ENCODE measurements at places on chromosomes 2 and 18. TPM values are rescaled to one million over a fixed set of nuclear protein-coding genes. Genes with fewer than 3 reads are reported as not detected.

GRCh38 chr2:34997779-34998178, 1357.8 kb upstream of the CRIM1 start:
- no peaks in the 10 kb centered on the region for H3K36me3 ChIP-seq
- no peaks in the 10 kb centered on the region for H3K27me3 ChIP-seq
- H3K4me3 ChIP-seq: no peak overlapping the region
- H3K4me1 ChIP-seq: no peaks in the 10 kb centered on the region

The MZT2B gene
- 233 TPM for polyA plus RNA-seq

- H3K4me3 ChIP-seq: no peak overlapping the region
- no peak overlapping the region for H3K27ac ChIP-seq
- no peaks in the 10 kb centered on the region for H3K27me3 ChIP-seq
Measured at GRCh38 chr2:134253117-134253704, 661 bp upstream of the MGAT5 start.

GRCh38 chr18:63155169-63155852, 164.3 kb downstream of the BCL2 start:
- no peaks in the 10 kb centered on the region for H3K27me3 ChIP-seq
- no peaks in the 10 kb centered on the region for H3K36me3 ChIP-seq

The APCDD1 gene
- polyA plus RNA-seq: not detected

The DUSP2 gene
- polyA plus RNA-seq: 21.0 TPM

GRCh38 chr2:64929333-64929732, 59.9 kb upstream of the SLC1A4 start:
- DNase-seq: no peak
- H3K27me3 ChIP-seq: no peaks in the 10 kb centered on the region
- no peaks in the 10 kb centered on the region for H3K4me1 ChIP-seq
- H3K36me3 ChIP-seq: no peaks in the 10 kb centered on the region
- no peak overlapping the region for H3K4me3 ChIP-seq

- H3K4me1 ChIP-seq: no peaks in the 10 kb centered on the region
- no peak for DNase-seq
- no peaks in the 10 kb centered on the region for H3K36me3 ChIP-seq
- peaks cover 3% of the 10 kb centered on the region for H3K27me3 ChIP-seq
- no peak overlapping the region for H3K27ac ChIP-seq
- no peak overlapping the region for H3K4me3 ChIP-seq
Measured at GRCh38 chr2:131425231-131425941, 50.5 kb upstream of the TUBA3D start.

- H3K36me3 ChIP-seq: no peaks in the 10 kb centered on the region
- H3K4me3 ChIP-seq: no peak overlapping the region
- no peak for DNase-seq
- H3K27ac ChIP-seq: no peak overlapping the region
- no peaks in the 10 kb centered on the region for H3K27me3 ChIP-seq
Measured at GRCh38 chr2:121664086-121664485, 14.8 kb upstream of the CLASP1 start.

GRCh38 chr18:28514699-28515098, 337.8 kb upstream of the CDH2 start:
- no peaks in the 10 kb centered on the region for H3K36me3 ChIP-seq
- no peak for DNase-seq
- no peaks in the 10 kb centered on the region for H3K27me3 ChIP-seq

GRCh38 chr18:24176727-24177416, 38.0 kb downstream of the CABYR start:
- no peaks in the 10 kb centered on the region for H3K27me3 ChIP-seq
- H3K4me3 ChIP-seq: no peak overlapping the region
- peak; percentile 37 for DNase-seq
- H3K27ac ChIP-seq: no peak overlapping the region
- H3K4me1 ChIP-seq: no peaks in the 10 kb centered on the region

The ESCO1 gene
- 10.6 TPM for polyA plus RNA-seq

The STPG4 gene
- polyA plus RNA-seq: not detected

The RIT2 gene
- polyA plus RNA-seq: not detected

DNA sequence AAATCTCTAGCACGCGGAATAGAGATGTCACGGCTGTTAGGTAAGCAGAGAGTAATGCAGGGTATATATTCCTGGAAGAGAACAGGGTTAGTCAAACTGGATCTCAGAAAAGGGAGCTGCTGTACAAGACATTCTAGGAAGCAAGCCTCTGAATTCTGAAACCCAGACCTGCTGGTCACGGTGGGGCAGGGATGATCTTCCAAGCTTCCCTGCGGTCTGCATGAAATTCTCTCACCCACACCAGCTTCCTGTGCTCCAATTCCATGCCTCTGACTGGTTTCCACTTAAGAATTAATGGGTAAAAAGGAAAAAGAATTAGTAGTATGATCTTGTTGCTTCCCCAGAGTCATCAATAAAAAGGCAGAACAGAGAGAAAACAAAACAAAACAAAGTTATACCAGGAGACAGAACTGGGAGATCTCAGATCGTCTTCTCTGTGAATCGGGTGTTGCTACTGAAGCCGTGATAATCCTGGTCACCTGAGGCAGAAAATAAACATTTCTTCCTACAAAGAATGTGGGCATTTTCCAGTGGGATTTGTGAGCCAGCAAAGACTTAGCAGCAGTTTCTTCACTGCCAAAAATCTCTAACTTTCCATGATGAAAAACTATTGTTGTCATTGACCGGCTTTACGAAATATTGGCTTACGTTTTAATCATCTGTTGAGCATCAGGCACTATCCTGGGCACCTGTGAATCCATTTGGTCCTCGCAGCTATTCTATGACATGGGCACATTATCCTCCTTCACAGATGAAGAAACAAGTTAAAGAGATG, 5.3 kb upstream of the CYP27C1 start:
- H3K36me3 ChIP-seq: no peaks in the 10 kb centered on the region
- H3K27ac ChIP-seq: no peak overlapping the region
- no peaks in the 10 kb centered on the region for H3K4me1 ChIP-seq

DNA sequence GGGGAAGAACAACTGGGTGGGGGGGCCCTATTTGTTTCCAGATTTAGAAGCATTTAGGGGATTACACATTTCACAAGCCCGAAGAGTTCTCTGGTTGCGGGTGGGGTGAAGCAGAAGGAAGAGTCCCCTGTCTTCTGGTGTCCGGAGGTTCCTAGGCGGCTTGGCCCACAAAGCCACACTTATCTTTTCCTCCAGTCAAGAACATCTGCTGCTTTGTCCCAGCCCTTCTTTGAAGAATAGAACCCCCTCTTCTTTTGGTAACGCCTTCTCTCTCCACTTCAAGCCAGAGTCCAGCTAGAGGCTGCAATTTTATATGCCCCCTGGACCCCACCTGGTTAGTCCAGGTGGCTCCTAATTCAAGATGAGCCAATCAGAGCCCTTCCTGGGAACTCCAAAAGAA, 15.8 kb downstream of the BOLA3 start:
- H3K36me3 ChIP-seq: peaks cover 10% of the 10 kb centered on the region
- no peak overlapping the region for H3K4me3 ChIP-seq
- DNase-seq: no peak
- H3K27me3 ChIP-seq: no peaks in the 10 kb centered on the region
- no peak overlapping the region for H3K27ac ChIP-seq

- peak overlapping the region; percentile 84 for H3K27ac ChIP-seq
- H3K27me3 ChIP-seq: no peaks in the 10 kb centered on the region
- no peaks in the 10 kb centered on the region for H3K36me3 ChIP-seq
- peak overlapping the region; percentile 11 for H3K4me3 ChIP-seq
- peaks cover 22% of the 10 kb centered on the region for H3K4me1 ChIP-seq
- no peak for DNase-seq
Measured at GRCh38 chr2:191618046-191618780, 59.7 kb upstream of the NABP1 start.

DNA sequence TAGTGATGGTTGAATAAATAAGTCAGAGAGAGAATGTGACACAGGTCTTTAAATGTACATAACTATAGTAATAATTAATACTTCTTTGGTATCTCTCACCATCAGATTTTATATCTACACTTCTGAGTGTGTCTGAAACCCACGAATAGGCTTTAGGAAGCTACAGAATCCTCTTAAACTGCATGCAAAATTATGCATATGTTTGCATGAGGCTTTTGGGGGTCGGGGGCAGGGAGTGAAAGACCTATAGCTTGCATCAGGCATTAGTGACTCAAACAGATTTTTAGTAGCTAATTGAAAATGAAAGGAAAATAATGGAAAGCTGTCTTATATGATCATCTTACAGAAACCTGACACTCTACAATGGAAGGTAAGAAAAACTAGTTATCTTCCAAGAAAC, 14.9 kb downstream of the LRPPRC start:
- peaks cover 17% of the 10 kb centered on the region for H3K36me3 ChIP-seq
- H3K27me3 ChIP-seq: no peaks in the 10 kb centered on the region
- no peaks in the 10 kb centered on the region for H3K4me1 ChIP-seq
- H3K4me3 ChIP-seq: no peak overlapping the region
- no peak overlapping the region for H3K27ac ChIP-seq

The ACP1 gene
- polyA plus RNA-seq: 199 TPM

The SIX2 gene
- not detected for polyA plus RNA-seq

DNA sequence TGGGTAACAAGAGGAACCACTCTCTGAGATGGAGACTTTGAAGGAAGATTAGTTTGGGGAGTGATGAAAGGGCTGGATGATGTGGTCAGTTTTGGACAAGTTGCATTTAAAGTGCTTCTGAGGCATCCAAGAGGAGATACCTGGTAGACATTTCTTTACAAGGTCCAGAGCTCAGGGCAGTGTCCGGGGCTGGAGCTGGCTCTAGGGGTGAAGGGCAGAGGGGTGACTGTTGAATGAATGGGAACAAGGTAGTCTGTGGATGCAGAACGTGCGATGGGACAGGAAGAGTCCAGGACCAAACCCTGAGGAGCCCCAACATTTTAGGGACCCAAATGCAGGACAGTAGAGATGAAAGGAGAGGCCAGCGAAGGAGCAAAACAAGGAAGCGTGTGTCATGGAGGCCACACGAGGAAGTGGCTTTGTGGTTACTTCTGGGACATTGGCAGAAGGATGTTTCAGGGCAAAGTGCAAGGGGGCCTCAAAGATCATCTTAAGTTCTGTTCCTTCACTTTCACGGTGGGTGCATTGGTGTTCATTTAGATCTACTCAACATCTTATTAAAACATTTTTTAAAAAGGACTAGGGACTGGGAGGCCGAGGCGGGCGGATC, 13.6 kb upstream of the GPR35 start:
- no peaks in the 10 kb centered on the region for H3K27me3 ChIP-seq
- H3K4me3 ChIP-seq: no peak overlapping the region
- no peak overlapping the region for H3K27ac ChIP-seq
- DNase-seq: no peak
- no peaks in the 10 kb centered on the region for H3K4me1 ChIP-seq

- H3K4me3 ChIP-seq: no peak overlapping the region
- no peaks in the 10 kb centered on the region for H3K27me3 ChIP-seq
- no peak overlapping the region for H3K27ac ChIP-seq
- H3K4me1 ChIP-seq: no peaks in the 10 kb centered on the region
- H3K36me3 ChIP-seq: no peaks in the 10 kb centered on the region
- DNase-seq: no peak
Measured at GRCh38 chr2:206031162-206031784, 54.7 kb downstream of the INO80D start.

The TSPYL6 gene
- not detected for polyA plus RNA-seq

The TLX2 gene
- not detected for polyA plus RNA-seq

GRCh38 chr18:76453932-76454331, 41.1 kb downstream of the ZNF516 start:
- H3K27me3 ChIP-seq: no peaks in the 10 kb centered on the region
- no peak for DNase-seq
- H3K4me1 ChIP-seq: peaks cover 13% of the 10 kb centered on the region
- H3K36me3 ChIP-seq: no peaks in the 10 kb centered on the region

The RFTN2 gene
- polyA plus RNA-seq: 0.21 TPM

The PTPRN gene
- not detected for polyA plus RNA-seq

DNA sequence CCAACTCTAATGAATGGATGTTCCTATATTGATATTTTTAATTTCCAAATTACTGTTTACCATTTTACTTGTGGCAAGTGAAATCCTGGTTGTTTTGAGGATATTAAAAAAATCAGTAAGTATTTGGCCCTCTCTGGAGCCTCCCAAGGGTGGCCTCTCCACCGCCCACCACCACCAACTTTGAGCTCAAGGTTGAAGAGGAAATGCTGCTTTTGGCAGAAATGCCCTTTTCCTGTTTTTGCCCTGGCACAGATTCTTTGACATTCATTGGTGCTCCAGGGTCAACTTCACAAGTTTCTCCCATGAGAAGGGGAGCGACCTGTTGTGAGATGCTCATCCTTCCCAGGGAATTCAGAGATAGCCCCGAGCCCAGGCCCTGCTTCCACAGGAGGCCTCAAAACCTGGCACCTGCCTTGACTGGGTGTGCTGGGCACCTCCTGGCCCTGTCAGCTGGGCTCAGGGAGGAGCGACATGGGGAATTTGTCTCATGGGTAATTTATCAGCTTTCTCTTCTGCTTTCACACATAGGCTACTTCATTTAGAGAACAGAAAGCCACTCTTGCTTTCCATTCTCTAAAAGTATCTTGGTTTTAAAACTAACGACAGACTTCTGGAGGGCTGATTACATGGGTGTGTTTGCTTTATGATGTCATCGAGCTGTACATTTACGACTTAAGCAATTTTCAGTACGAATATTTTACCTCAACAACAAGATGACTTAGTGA, 6.9 kb downstream of the CD8A start:
- no peak for DNase-seq
- H3K27me3 ChIP-seq: no peaks in the 10 kb centered on the region
- H3K36me3 ChIP-seq: no peaks in the 10 kb centered on the region
- H3K4me3 ChIP-seq: no peak overlapping the region
- H3K27ac ChIP-seq: no peak overlapping the region

The ZNF396 gene
- polyA plus RNA-seq: 1.0 TPM

DNA sequence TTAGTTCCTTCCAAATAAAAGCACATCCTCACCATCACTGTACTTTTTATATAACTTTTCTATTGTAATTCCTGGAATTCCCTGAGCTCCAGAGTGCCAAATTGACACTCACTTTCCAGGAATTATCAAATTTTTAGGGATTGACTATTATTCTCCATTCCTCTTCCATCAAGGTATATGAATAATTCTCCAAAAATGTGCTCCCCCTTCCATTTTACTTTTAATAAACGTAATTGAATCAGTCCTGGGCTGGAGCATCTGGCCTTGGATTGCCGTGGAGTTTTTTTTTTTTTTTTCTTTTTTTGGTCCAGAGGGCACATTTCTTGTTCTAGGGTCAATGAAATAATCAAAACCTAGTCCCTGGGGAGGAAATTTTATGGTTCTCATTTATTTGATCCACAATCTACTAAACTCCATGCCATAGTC, 304.3 kb downstream of the CDCA7 start:
- H3K27me3 ChIP-seq: no peaks in the 10 kb centered on the region
- DNase-seq: no peak
- no peaks in the 10 kb centered on the region for H3K4me1 ChIP-seq
- H3K27ac ChIP-seq: no peak overlapping the region
- H3K36me3 ChIP-seq: no peaks in the 10 kb centered on the region

- H3K36me3 ChIP-seq: peaks cover 8% of the 10 kb centered on the region
- H3K27ac ChIP-seq: peak overlapping the region; percentile 94
- DNase-seq: no peak
- peak overlapping the region; percentile 84 for H3K4me3 ChIP-seq
- H3K27me3 ChIP-seq: no peaks in the 10 kb centered on the region
- peaks cover 28% of the 10 kb centered on the region for H3K4me1 ChIP-seq
Measured at GRCh38 chr2:27428978-27429541, 629 bp downstream of the NRBP1 start.

Measured in naive thymus-derived CD4-positive, alpha-beta T cell (primary cell).